ENCODE measurements at places on chromosomes 1 and 21. TPM values are rescaled to one million over a fixed set of nuclear protein-coding genes. Genes with fewer than 3 reads are reported as not detected.

The IVL gene
- not detected for total RNA-seq

The TBX19 gene
- total RNA-seq = 0.54 TPM

The PADI4 gene
- not detected for total RNA-seq

The PLA2G5 gene
- total RNA-seq = not detected

The C1orf21 gene
- total RNA-seq = 9.9 TPM

The FMOD gene
- not detected for total RNA-seq

The GJA5 gene
- not detected for total RNA-seq

The AK4 gene
- 31.8 TPM for total RNA-seq

The LRRC38 gene
- 0.11 TPM for total RNA-seq

The CASQ2 gene
- not detected for total RNA-seq

The GNG4 gene
- 15.4 TPM for total RNA-seq

The CYP4X1 gene
- total RNA-seq = not detected
